ENCODE measurements at places on chromosomes 6 and 20.
A peak's percentile ranks its signal among the peaks of the same experiment; 100 is the strongest.

GRCh38 chr6:169047345-169047744, 206.3 kb downstream of the THBS2 start:
- DNase-seq, result no peak

- no peak for DNase-seq
Observed at GRCh38 chr6:119339941-119340456, 9.6 kb downstream of the MAN1A1 start.

- DNase-seq, result no peak
Observed at GRCh38 chr6:47446669-47447330, 30.8 kb upstream of the CD2AP start.

DNA sequence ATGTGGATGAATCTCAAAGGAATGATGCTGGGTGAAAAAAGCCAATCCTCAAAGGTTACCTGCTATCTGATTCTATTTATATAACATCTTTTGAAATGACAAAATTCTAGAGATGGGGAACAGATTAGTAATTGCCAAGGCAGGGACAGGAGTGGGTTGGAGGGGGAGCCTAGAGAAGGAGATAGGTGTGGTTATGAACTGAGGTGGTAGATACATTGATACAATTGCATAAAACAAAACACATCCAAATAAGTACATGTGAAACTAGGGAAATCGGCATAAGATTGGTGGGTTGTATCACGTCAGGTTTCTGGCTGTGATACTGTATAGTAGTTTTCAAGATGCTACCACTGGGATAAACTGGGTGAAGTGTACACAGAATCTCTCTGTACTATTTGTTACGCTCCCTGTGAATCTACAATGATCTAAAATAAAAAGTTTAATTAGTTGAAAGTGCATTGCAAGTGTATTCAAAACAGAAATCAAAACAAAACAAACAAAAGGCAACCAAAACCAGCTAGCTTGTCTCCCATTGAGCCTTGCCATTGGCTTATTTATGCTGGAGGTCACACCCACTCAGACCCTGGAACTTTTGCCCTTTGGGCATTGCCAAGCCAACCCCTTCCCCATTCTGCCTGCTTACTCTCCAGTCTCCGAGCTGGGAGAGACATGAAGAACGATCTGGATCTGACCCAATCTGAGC, 27.8 kb downstream of the PPP1R16B start:
- DNase-seq, result no peak

DNA sequence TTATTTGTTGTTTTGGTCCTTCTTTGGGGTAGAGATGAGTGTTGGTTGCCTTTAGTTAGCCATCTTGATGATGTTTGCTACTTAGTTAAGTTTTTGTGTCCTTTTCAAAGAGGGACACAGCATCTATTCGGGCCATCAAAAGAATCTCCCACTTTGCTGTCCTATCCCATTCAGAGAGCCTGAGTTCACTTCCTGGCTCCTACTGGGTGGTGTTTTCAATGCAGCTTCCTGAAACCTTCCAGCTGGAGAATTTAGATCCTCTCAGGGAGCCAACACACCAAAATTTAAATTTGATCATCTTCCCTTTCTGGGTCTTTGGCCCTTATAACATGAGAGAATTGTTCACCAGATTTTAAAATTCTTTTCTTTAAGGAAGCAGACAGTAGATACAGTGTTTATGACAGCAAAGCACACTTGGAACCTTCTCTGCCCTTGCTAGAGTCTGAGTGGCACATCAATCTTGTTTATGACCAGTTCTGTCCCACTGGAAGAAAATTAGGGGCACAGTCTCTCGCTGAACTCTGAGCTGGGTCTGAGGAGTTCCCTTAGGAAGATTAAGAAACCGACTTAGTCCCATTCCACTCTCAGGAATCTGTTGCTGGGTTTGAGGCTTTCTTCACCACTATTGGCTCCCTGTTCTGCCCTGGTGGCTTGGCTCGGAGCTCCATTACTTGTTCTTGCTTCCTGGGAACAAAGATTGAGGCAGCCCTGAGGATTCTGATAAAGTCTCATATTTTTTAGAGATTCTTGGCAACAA, 115.5 kb downstream of the CCDC170 start:
- DNase-seq, result peak; percentile 9

DNA sequence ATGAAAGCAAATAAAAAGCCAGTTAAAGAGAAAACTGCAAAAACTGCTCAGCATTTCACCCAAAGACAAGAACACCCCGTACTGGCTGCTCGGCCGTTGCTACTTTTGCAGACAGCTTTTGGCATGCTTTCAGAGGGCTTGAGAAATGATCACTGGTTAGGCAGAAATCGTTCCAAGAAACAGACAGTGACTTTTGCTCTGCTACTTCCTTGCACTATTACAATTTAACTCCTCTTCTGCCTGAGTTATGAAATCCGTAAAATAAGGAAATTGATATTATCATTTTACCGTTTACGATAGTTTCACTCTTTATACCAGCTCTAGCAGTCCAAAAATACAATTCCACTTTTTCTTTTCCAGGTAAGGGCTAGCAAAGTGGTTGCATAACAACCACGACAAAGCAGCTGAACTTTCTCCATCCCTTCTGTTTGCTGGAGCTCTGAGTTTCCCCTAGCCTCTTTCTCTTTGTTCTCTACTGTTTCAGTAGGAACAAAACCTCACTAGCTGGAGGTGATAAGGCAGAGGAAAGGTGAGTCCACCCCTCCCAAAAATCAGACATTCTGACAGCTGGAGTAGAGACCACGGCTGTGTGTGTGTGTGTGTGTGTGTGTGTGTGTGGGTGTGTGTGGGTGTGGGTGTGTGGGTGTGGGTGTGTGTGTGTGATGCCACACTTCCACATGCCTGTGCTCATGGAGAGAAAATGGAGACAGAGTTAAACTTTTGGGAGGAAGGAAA, 191.8 kb upstream of the RREB1 start:
- peak; percentile 85 for DNase-seq

GRCh38 chr6:45431317-45432065, 53.8 kb upstream of the SUPT3H start:
- DNase-seq, result no peak

GRCh38 chr6:81697559-81697958, 54.9 kb downstream of the TENT5A start:
- DNase-seq, result peak; percentile 59

- DNase-seq, result no peak
Observed at GRCh38 chr6:38775870-38776269, 60.8 kb downstream of the DNAH8 start.

- DNase-seq, result no peak
Observed at GRCh38 chr6:138086573-138087196, 20.5 kb downstream of the PERP start.

GRCh38 chr20:22342410-22342809, 242.0 kb downstream of the FOXA2 start:
- DNase-seq, result no peak

- DNase-seq, result no peak
Observed at GRCh38 chr6:63742060-63742459, 106.5 kb downstream of the PHF3 start.

DNA sequence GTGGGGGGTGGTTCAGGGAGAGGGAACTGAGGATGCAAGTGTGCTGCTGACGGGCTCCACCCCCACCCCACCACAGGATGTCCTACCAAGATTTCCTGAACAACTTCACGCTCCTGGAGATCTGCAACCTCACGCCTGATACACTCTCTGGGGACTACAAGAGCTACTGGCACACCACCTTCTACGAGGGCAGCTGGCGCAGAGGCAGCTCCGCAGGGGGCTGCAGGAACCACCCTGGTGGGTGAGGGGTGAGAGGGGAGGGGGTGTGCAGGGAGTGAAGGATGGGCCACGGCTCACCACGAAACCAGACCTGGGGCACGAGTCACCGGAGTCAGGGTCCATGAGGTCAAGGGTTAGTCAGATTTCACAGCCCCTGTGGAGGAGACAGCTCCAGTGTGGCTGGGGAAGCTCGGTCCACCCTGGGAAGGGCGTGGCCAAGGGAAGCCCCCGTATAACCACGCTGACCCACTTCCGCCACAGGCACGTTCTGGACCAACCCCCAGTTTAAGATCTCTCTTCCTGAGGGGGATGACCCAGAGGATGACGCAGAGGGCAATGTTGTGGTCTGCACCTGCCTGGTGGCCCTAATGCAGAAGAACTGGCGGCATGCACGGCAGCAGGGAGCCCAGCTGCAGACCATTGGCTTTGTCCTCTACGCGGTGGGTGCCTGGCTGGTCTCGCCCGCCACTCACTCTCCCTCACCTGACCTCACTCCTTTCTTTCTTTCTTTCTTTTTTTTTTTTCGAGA, 18.3 kb downstream of the CAPN11 start:
- no peak for DNase-seq

DNA sequence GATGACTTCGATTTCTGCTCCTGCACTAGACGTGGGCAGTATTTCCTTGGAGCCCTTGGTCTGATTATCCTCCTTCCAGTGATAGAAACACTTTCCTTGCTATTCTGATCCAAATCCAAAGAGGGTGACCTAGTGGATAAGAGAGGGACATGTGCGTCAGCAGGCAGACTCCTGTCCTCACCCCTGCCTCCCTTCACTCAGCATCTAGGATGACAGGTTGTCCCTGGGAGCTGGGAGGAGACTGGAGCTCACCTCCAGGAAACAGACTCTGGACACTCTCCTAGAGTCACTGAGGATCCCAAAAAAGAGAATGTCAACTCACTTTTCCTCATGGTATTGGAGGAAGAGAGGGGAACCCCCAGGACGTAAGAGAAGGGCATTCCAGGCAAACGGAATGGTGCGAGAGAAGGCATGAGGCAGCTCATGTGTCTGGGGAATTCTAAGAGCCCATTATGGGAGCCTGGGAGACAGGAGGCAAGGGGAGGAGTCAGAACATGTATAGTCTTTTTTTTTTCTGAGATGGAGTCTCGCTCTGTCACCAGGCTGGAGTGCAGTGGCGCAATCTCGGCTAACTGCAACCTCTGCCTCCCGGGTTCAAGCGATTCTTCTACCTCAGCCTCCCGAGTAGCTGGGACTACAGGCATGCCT, 2.2 kb downstream of the C20orf173 start:
- no peak for DNase-seq

DNA sequence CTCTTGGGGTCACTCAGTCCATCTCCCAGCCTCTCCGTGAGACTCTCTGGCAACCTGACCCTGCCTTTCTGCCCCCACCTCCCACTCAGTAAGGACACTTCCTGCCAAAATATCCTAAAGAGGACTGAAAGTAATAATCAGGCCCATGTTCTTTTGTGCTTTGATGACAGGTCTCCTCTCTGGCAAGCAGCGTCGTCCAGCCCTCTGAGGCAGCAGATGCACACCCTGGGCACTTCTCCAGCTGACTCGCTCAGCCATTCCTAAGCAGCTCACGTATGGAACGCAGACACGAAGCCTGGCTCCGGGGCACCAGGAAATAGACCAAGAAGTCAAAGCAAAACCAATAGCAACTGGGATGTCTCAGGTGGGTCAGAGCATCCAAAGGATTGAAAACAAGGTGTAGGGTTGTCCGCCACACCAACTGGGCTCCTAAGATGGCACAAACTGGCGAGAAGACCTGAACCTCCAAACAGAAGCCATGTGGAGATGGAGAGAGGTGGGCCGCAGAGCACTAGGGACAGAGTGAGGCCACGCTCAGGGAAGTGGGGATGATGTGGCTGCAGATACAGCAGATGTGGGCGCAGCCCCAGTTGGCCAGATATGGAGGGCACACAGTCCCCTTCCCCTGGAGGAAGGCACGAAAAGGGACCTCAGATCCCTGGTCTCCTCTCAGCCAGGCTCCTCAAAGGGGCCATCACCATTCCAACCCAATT, 99.3 kb downstream of the PRND start:
- peak; percentile 85 for DNase-seq

- DNase-seq, result no peak
Observed at GRCh38 chr6:99606656-99607415, at the start of gene PRDM13. Gene PRDM13, plus strand, starts transcription at chr6:99606833. Its CDS starts 202 bp downstream, at chr6:99607035.
